CD4-positive, CD25-positive, alpha-beta regulatory T cell (primary cell): ENCODE measurements at places on chromosomes 12 and 14. TPM values are rescaled to one million over a fixed set of nuclear protein-coding genes. Genes with fewer than 3 reads are reported as not detected.

DNA sequence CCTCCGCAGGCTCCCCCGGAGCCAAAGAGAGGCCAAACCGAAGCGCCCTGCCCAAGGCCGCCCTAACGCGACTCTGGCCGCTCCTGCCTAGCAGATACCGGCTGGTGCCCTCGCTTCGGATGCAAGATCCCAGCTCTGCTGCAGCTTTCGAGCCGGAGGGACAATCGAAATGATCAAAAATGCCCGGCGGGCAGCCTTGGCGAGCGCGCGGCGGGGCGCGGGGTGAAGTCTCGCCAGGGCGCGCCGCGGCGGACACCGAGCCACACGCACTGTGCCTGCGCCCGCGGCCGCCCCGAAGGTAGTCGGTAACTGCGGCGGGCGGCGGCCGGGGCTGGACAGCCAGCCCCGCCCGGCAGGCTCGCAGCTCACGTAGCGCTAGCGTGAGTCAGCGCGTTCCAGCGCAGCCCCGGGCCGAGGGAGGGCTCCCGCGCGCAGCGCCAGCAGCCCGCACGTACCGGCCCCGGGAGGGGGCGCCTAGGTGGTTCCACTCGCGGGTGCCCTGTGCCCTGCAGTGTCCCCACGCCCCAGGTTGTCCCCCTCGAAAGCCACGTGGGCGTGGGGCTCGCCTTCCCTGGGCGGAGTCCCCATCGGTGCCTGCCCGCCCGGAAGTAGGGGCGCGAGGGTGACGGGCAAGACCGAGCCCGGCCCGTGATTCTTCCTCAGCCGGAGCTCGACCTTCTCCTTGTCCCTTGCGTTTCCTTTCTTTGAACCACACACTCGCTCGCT lies 109.2 kb upstream of the EGLN3 start:
- no peaks in the 10 kb centered on the region for H3K4me1 ChIP-seq
- H3K27me3 ChIP-seq, result peaks cover 3% of the 10 kb centered on the region
- no peaks in the 10 kb centered on the region for H3K36me3 ChIP-seq
- H3K4me3 ChIP-seq, result no peak overlapping the region
- H3K27ac ChIP-seq, result no peak overlapping the region

DNA sequence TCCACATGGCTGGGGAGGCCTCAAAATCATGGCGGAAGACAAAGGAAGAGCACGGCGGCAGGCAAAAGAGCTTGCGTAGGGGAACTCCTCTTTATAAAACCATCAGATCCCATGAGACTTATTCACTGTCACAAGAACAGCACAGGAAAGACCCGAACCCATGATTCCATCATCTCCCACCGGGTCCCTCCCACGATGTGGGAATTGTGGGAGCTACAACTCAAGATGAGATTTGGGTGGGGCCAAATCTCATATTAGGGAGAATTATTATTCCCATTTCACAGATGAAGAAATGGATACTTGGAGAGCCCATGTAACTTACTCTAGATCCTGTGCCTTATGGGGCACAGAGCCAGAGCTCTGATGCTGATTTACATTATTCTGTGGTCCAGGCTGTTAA lies 322.6 kb downstream of the PCNX1 start:
- no peak overlapping the region for H3K4me3 ChIP-seq
- no peaks in the 10 kb centered on the region for H3K4me1 ChIP-seq
- no peaks in the 10 kb centered on the region for H3K27me3 ChIP-seq
- DNase-seq, result no peak
- H3K27ac ChIP-seq, result no peak overlapping the region
- H3K36me3 ChIP-seq, result no peaks in the 10 kb centered on the region

DNA sequence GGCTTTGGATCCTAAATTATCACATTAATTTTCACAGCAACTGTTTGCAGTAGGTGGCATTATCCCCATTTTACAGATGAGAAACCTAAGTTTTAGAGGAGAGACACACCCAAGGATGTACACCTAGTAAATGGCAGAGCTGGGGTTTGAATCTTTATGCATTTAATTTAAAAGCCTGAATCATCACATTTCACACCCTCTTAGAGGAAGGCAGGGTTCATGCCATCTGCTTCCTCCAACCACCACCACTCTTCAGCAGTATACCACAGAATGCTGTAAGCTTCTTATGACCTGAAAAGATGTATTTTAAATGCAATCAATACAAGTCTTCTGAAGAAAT lies 90.3 kb downstream of the CRADD start:
- no peak for DNase-seq
- no peaks in the 10 kb centered on the region for H3K36me3 ChIP-seq
- no peak overlapping the region for H3K4me3 ChIP-seq
- H3K27ac ChIP-seq, result peak overlapping the region; percentile 62

The INSM2 gene
- total RNA-seq, result not detected

DNA sequence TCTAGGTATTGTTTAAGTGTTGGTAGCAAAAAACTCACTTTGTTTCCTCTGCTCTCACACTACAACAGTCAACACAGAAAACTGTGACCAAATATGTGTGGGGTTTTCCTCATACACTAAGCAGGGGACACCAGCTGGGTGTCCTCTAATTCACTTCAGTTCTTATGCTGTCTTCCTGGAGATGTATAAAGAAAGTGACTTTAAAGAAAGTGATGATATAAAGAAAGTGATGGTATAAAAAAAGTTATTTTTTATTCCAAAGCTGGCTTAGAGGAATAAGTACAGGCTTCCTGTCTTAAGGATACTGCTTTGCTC lies 31.4 kb downstream of the TDP1 start:
- no peaks in the 10 kb centered on the region for H3K27me3 ChIP-seq
- no peaks in the 10 kb centered on the region for H3K4me1 ChIP-seq
- DNase-seq, result no peak
- peaks cover 78% of the 10 kb centered on the region for H3K36me3 ChIP-seq
- no peak overlapping the region for H3K4me3 ChIP-seq

DNA sequence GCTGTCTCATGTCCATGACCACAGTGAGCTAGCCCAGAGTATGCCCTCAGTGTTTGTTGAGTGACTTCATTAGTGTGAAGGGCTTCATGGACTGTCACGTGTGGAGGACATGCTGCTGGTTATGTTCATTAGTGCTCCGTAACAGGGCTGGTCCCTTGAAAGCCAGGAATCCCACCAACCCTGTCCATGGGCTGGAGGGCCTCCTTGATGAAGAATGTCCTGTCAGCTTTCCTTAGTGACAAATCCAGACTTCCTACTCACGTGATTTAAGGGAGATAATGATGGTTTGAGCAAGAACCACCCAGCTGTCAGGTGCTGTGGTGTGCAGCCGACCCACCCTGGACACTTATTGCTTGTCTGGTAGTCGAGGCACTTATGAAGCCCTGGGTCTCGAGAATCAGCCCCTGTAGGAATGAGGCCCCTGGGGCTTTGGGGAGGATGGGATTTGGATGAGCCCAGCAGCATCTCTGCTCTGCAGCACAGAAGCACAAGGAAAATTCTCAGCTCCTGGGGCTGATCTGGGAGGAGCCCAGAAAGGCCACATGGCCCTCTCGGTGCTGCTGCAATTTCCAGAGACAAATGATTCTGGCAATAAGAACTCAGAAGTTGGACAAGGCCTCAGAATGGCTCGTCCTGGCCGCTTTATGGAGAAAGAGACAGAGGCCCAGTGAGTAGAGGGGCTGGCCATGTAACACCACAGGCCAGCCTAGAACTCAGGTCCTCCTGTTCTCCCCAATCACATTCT lies 37.2 kb upstream of the FAM181A start:
- no peaks in the 10 kb centered on the region for H3K36me3 ChIP-seq
- no peak overlapping the region for H3K27ac ChIP-seq
- H3K4me1 ChIP-seq, result no peaks in the 10 kb centered on the region
- DNase-seq, result no peak
- H3K27me3 ChIP-seq, result peaks cover 5% of the 10 kb centered on the region

The HCFC2 gene
- total RNA-seq, result 14.9 TPM

DNA sequence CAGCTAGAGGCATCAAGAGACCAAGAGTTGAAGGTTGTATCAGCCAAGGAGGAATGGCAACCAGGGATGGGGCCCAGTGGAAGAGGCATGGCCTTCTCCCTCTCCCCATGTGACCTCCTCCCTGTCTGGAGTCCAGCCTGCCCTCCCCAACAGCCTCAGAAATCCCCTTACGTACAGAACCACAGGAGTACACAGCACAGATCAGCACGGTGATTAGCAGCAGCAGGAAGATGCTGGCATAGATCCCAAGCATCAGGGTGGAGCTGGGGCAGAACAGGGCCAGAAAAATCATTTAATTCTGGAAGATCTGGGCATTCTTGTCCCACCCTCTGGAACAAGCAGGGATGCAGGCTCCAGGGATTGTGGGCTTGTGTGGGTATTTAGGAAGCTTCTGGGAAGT lies 14.4 kb downstream of the ADCY6 start:
- no peak for DNase-seq
- H3K36me3 ChIP-seq, result no peaks in the 10 kb centered on the region
- no peak overlapping the region for H3K27ac ChIP-seq
- H3K4me3 ChIP-seq, result no peak overlapping the region
- H3K27me3 ChIP-seq, result no peaks in the 10 kb centered on the region

DNA sequence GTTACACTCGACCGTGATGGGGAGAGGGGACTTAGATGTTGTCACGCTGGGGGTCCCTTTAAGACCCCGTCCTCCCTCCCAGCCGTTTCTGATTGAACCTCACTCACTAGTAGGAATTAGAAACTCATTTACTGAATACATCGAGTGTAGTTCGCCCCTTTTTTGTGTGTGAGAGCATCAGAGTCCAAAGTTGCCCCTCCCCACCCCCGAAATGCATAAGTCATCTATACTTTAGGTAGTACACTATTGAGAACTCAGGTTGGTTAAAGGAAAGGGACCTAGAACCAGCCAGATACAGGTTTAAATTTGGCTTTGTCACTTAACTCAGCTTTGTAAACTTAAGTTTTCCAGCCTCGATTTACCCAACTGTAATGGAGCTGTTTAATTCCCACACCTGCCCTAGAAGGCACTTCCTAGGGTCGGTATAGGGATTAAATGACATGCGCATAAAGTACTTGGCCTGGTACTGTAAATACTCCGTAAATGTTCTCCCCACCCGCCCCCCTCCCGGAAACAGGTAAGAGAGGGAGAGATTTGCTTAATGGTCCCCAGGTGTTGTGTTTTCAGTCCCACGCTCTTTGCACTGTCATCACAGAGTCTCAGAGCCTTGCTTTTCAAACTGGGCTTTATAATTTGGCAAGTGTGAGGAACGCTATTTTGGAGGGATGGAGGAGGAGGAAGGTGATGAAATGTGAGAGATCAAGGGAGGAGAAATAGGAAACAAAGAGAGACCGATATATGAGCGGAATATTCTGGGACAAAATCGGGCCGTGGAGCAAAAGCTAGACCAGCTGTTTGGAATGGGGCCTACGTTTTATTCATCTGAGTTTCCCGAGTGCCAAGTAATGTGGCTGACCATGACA lies 897 bp downstream of the SUDS3 start:
- peaks cover 26% of the 10 kb centered on the region for H3K4me1 ChIP-seq
- H3K27me3 ChIP-seq, result no peaks in the 10 kb centered on the region
- peaks cover 22% of the 10 kb centered on the region for H3K36me3 ChIP-seq
- H3K27ac ChIP-seq, result peak overlapping the region; percentile 92
- peak; percentile 34 for DNase-seq
- H3K4me3 ChIP-seq, result peak overlapping the region; percentile 92

DNA sequence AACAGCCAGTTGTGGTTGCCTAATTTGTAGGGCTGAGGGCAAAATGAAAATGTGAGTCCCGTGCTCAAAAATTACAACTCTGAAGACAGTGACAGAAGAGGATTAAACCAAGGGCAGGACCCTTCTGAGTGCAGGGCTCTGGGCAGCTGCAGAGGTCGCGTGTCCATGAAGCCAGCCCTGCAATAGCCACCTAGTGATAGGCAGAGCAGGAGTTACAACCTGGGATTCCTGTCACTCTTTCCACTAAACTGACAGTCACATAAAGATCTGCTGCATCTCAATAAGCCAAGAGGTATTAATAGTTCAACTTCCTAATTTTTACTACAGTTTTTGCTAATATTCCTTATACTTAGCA lies 94.1 kb downstream of the SLC2A13 start:
- peak overlapping the region; percentile 61 for H3K4me3 ChIP-seq
- no peak for DNase-seq
- H3K27ac ChIP-seq, result no peak overlapping the region
- H3K27me3 ChIP-seq, result no peaks in the 10 kb centered on the region
- no peaks in the 10 kb centered on the region for H3K36me3 ChIP-seq
- peaks cover 5% of the 10 kb centered on the region for H3K4me1 ChIP-seq

The TAS2R50 gene
- total RNA-seq, result 1.6 TPM

DNA sequence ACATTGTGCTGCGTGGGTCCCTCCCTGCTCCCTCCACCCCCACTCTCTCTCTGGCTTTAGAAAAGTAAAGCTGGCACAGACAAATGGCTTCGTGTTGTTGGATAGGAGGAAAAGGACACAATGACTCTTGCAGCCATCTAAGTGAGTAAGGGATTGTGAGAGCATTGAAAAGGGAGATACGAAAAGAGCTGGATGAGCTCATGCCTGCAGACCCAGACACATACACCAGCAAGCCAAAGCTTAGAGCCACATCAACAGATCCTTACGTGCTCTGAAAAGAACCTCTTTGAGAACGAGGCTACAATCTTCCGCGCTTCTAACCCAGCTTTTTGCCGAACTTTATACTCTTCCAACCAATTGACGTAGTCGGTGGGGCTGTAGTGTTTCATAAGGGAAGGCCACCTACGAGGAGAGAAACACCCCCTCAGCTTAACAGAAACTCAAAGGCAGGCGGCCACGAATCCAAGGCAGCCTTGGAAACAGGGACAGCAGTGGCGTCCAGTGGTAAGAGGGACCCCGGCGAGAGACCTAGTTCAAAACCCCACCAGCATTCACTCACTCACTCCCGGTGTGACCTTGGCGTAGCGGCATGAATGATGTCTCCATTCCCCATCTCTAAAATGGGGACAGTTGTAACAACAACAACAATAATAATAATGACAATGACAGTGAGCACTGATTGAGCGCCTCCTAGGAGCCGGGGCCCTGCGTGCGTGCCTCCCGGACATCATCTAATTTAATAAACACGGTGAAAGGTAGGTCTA lies 1.1 kb downstream of the FBXO21 start:
- H3K4me1 ChIP-seq, result peaks cover 24% of the 10 kb centered on the region
- DNase-seq, result no peak
- H3K27me3 ChIP-seq, result peaks cover 3% of the 10 kb centered on the region
- peak overlapping the region; percentile 75 for H3K27ac ChIP-seq
- peak overlapping the region; percentile 81 for H3K4me3 ChIP-seq

The SIX1 gene
- total RNA-seq, result not detected

DNA sequence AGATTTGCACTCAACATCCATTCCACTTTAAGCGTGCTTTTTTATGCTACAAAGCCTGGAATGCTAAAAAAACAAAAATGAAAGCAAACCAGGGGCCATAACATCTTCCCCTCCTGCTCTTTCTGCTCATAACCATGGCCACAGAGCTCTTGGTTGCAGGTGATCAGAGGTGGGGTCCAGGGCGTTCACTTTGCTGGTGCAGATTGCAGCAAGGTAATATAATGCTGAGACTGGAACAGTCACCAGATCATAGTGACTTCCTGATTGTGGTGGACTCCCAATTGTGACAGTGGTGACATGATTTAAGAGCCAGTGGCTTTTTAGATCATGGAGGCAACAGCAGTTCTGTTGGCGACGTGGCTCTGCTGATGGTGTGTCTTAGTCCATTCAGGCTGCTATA lies 115.0 kb upstream of the CPM start:
- H3K4me3 ChIP-seq, result no peak overlapping the region
- no peaks in the 10 kb centered on the region for H3K27me3 ChIP-seq
- no peaks in the 10 kb centered on the region for H3K36me3 ChIP-seq

GRCh38 chr12:77122661-77123060 lies 57.3 kb upstream of the E2F7 start:
- no peaks in the 10 kb centered on the region for H3K4me1 ChIP-seq
- no peak overlapping the region for H3K4me3 ChIP-seq
- no peak overlapping the region for H3K27ac ChIP-seq
- no peaks in the 10 kb centered on the region for H3K36me3 ChIP-seq
